CMK (cell line): ENCODE measurements at places on chromosomes 1 and 21.

DNA sequence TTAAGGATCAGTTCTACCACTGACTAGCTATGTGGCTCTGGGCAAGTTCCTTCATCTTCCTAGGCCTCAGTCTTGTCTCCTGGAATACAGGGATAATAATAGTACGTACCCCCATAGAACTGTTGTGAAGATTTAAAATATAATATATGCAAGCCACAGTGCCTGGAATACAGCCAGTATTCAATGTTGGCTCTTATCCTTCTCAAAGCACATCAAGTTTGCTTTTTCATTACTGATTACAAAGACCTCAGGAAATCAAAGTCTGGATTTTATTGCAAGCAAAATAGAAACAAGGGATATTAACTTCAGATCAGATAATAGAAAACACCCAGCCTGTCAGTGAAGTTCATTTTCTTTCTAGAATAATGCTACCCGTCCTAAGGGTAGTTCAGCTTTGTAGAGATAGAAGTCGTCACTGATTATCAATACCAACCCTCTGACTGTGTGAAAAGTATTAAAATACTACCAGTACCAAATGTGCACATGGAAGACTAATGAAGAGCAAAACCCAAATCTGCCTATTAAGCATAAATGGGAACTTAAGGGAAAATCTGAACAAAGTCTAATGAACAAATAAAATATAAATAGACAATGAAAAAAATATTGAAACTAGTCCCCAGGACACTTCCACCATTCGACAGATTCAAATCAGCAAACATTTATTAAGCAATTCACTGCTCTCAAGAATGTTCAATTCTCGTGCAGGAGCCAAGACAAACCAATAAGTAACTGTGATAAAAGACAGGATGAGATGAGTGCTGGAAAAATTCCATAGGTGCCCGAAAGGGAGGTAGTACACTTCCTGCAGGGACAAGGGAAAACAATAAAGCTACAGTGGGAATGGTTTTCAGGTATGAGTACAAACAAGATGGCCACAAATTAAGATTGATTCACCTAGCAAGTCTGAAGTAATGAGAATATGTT lies 206.2 kb downstream of the SMYD3 start:
- DNase-seq, result no peak

- no peak for DNase-seq
Observed at GRCh38 chr1:53271446-53272090, 33.2 kb upstream of the MAGOH start.

- no peak for DNase-seq
Observed at GRCh38 chr1:235268379-235269125, 59.4 kb downstream of the ARID4B start.

DNA sequence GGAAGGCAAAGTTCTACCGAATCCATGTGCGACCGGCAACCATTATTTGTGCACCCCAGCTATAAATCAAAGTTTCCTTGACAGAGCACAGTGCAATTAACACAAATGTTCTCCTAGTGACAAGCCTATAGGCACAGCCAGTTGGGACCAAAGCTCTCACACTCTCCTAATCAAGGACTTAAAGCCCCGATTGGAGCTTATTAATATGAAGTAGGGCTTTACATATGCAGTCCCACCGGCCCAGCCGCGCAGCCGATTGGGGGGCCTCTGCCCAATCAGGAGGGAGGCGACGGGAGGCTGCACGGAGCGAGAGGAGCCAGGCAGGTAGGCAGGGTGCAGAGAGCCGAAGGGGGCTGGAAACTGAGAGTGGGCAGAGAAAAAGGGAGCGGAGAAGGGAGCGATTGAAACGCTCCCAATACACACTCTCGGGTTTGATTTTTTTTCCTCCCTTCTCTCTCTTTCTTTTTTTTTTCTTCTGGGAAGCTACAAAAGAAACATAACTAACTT lies at the start of gene ESRRG:
Gene ESRRG, minus strand, starts transcription at position 156 of the 507 bp plus-strand sequence. Its CDS starts 130 bp downstream, at position 26.
- no peak for DNase-seq

DNA sequence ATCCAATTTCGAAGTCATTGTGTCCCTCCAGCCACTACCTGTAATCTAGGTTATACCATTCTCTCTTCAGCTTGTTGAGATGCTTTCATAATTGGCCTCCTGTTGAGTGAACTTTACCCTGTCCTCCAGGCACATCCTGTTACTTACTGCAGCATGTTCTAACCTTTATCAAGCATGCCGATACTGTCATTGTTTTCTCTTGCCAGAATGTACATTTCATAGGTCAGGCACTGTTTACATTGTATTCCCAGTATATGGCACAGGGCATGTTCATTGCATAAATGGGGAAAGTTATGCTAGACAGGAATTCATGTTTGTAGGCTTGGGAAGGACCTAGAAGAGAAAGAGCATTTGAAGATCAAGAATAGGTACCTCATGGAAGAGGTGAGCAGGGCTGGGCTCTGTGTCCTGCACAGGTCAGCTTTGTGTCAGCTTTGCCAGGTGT lies 10.2 kb downstream of the CXADR start:
- no peak for DNase-seq

DNA sequence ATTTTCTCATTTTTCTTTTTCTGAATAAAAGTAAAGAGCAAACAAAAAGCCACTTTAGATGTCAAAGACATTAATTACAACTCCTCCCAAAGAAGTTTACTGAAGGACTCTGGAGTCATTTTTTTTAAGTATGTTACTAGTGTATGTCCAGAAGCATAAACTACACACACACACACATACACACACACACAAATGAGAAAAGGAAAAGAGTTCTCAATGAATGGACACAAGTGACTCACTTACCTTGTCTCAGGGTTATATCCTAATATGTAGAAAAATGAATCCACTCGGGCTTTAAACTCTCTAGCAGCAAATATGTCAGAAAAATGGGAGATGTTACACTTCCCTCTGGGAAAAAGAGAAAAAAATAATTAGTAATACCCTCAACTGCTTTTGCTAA lies 223.1 kb downstream of the SLC45A1 start:
- DNase-seq, result no peak

DNA sequence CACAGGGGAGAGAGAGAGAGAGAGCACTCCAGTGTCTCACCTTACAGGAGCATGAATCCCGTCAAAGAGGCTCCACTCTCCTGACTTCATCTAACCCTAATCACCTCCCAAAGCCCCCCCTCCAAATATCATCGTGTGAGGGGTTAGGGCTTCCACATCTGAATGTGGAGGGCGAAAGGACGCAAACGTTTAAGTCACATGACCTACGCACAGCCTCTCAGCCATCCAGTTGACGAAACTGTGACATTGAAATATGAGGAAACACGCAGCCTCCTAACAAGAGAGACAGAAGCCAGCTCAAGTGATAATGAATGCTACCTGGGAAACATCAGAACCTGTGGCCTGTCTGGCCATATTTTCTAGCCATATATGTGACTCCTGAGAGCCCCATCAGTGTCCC lies 63.7 kb downstream of the MATN1 start:
- no peak for DNase-seq

DNA sequence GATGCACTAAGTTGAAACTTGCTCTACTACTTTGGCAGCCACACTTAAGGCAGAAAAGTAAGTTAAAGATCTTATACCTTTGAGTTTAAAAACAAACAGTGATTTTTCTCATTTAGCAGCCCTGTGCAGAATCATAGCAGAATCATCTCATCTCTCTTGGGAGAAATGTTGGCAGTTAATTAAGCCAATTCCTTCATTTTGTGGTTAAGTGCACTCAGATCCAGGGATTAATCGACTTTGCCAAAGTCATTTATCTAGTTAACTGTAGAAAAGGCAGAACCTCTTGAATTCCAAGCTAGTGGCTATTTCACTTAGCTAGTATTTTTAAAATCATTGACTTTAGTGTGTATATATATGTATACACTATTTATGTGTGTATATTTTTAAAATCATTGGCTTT lies 125.0 kb downstream of the GPR52 start:
- no peak for DNase-seq

GRCh38 chr1:237219751-237220642 lies 178.0 kb downstream of the RYR2 start:
- DNase-seq, result no peak

GRCh38 chr1:164557270-164557669 lies 1.7 kb upstream of the PBX1 start:
- DNase-seq, result no peak

GRCh38 chr1:203325418-203326091 lies 20.2 kb downstream of the BTG2 start:
- no peak for DNase-seq

- no peak for DNase-seq
Observed at GRCh38 chr1:30331415-30332065, 391.8 kb downstream of the MATN1 start.

- DNase-seq, result no peak
Observed at GRCh38 chr1:220732621-220733020, 15.5 kb upstream of the MTARC2 start.

DNA sequence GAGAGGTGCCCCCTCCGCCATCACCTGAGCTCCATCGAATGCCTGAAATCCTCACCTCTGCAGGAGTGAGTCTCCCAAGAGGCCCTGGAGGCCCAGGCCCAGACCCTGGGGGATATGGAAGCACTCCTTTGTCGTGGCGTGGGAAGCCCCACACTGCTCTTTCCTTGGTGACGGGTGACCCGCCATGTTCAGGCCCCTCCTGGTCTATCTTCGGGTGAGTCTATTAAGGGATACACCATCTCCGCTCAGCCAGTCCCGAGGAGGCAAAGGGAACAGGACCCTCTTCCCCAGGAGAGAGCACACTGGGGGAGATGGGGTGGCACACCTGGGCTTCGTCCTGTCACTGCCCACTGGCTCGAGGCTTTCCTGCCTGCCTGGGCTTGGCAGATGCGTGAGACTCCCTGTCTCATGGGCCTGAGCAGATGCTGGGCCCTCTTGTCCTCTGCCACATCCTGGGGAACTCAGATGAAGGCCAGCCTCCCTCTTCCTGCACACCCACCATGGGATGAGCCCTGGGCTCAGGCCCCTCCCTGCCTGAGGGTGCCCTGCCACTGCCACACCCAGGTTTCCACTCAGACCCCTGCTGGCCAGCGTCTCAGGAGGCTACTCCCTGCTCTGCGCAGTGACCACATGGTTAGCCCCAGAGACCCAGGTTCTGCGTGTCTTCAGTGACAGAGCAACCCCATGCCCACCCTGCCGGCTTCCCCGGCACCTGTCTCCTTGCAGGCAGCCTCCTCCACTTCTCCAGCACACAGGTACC lies 3.8 kb upstream of the NPHP4 start:
- no peak for DNase-seq

- no peak for DNase-seq
Observed at GRCh38 chr1:30375156-30375555, 348.2 kb downstream of the MATN1 start.
